Thyroid gland (tissue), 4 donors: ENCODE measurements at places on chromosomes 3 and 15. TPM values are rescaled to one million over a fixed set of nuclear protein-coding genes. Genes with fewer than 3 reads are reported as not detected.

The CORO2B gene
- total RNA-seq, result 3.1 TPM

The MYRIP gene
- 1.6 TPM for total RNA-seq

The CCRL2 gene
- total RNA-seq, result 1.5 TPM

The ZNF770 gene
- 52.0 TPM for total RNA-seq

The SLC27A2 gene
- 1.1 TPM for total RNA-seq

The PRSS50 gene
- total RNA-seq, result 6.0 TPM

The TMEM158 gene
- total RNA-seq, result 0.78 TPM

The MFAP1 gene
- total RNA-seq, result 24.5 TPM

The PRR20G gene
- total RNA-seq, result not detected

The PSMA4 gene
- total RNA-seq, result 139 TPM

The LSMEM2 gene
- not detected for total RNA-seq

The TRPM1 gene
- total RNA-seq, result not detected

The SLC28A2 gene
- total RNA-seq, result not detected

The CCDC50 gene
- 104 TPM for total RNA-seq

The CACNA2D3 gene
- 4.8 TPM for total RNA-seq

The BSN gene
- 1.8 TPM for total RNA-seq

The VGLL3 gene
- total RNA-seq, result 11.4 TPM

The ACVR2B gene
- 8.5 TPM for total RNA-seq

The GRM7 gene
- total RNA-seq, result 0.11 TPM

The ACKR2 gene
- 5.6 TPM for total RNA-seq

The XCR1 gene
- not detected for total RNA-seq

The CDC25A gene
- total RNA-seq, result 3.5 TPM
